ENCODE measurements at places on chromosomes 13 and 19.

- no peak for DNase-seq
These were observed 3.6 kb downstream of the IFT88 start for GRCh38 chr13:20570517-20570916.

- DNase-seq, result no peak
These were observed 33.5 kb downstream of the ELL start for GRCh38 chr19:18488403-18488723.

DNA sequence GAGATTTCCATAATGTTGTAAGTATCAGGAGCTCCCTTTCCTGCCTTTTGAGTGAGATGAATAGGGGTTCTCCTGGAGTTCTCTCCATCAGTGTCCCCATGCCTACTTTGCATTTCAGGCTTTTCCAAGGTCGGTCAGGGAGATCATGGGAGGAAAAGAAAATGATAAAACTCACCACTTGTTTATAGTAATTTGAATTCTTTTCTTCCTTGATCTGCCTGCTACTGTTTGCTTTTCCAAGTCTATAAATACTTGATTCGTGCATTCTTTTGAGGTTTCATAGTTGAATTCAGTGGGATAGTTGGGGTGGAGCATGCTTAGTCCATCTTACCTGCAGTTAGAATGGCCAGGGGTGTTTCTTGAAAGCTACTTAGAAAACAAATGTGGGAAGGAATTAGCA is 51.5 kb downstream of the PCCA start:
- no peak for DNase-seq

DNA sequence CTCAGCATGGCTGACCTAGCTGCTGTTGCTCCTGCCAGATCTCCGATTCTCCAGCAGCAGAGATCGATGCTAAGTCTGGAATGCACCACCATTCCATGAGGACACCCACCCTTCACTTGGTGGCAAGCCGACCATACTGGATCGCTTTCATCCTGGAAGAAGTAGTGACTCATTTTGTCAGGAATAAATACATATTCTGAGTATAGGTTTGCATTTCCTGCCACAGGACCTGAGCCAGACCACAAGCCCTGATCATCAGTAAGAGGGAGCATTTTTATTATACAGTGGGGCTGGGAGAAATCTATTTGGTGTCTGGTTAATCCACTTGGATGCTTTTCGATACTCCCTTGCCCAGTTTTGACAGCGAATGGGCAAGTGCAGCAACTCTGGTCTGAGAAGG is 10.9 kb upstream of the KCTD15 start:
- DNase-seq, result no peak

- no peak for DNase-seq
These were observed 5.3 kb downstream of the SBSN start for GRCh38 chr19:35522745-35523327.

- DNase-seq, result no peak
These were observed 781.0 kb downstream of the LIG4 start for GRCh38 chr13:107434347-107434746.

GRCh38 chr19:13091400-13092157 is 11.1 kb downstream of the LYL1 start:
- DNase-seq, result no peak

DNA sequence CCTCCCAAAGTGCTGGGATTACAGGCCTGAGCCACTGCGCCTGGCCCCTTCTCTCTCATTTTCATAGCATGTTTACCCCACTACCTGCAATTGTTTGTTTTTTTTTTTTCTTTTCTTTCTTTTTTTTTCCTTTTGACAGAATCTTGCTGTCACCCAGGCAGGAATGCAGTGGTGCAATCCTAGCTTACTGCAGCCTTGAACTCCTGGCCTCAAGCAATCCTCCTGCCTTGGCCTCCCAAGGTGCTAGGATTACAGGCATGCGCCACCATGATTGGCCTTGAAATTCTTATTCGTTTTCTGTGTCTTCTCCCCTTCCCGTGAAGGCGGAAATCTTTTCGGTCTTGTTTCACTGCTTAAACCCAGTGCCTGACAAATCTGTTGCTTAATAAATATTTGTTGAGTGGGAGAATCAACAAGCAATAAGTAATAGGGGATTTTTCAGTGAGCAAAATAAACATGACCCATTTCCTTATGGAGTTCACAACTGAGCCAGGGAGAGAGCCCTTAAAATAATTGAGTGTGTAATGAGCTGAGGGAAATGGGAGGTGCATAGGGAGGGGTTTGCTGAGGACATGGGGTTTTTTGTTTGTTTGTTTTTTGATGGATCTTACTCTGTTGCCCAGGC is 1.8 kb upstream of the INSR start:
- no peak for DNase-seq

GRCh38 chr13:33186861-33187291 is 98.7 kb downstream of the STARD13 start:
- DNase-seq, result no peak

- peak; percentile 19 for DNase-seq
These were observed 44.7 kb downstream of the EFNB2 start for GRCh38 chr13:106490569-106491321.

Data from activated CD4-positive, alpha-beta memory T cell treated with anti-CD3 and anti-CD28 coated beads for 36 hours (primary cell).